ENCODE measurements at places on chromosomes 2 and 18. TPM values are rescaled to one million over a fixed set of nuclear protein-coding genes. Genes with fewer than 3 reads are reported as not detected.

DNA sequence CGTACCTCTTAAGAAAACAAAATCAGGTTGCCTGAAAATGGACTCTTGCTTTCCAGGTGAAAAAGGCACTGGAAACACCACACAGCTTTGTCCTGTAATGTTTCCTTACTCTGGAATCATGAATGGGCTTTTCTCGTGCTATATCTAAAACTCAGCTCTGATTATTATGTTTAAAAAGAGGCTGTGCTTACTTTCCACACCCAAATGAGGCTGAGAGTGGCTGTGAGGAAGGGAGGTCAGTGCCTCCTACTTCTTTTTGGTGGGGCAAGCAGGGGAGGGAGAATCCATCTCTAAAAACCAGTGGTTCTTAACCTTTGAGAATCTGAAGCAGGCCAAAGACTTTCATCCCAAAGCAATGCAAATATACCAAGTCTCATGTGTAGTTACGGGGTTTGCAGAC is 148.6 kb downstream of the FAM210A start:
- no peak for DNase-seq

COL5A2 gene
- polyA plus RNA-seq, result 133 TPM

MTHFD2 gene
- polyA plus RNA-seq, result 31.7 TPM

POTEC gene
- polyA plus RNA-seq, result 0.03 TPM

TXNDC2 gene
- polyA plus RNA-seq, result not detected

DNA sequence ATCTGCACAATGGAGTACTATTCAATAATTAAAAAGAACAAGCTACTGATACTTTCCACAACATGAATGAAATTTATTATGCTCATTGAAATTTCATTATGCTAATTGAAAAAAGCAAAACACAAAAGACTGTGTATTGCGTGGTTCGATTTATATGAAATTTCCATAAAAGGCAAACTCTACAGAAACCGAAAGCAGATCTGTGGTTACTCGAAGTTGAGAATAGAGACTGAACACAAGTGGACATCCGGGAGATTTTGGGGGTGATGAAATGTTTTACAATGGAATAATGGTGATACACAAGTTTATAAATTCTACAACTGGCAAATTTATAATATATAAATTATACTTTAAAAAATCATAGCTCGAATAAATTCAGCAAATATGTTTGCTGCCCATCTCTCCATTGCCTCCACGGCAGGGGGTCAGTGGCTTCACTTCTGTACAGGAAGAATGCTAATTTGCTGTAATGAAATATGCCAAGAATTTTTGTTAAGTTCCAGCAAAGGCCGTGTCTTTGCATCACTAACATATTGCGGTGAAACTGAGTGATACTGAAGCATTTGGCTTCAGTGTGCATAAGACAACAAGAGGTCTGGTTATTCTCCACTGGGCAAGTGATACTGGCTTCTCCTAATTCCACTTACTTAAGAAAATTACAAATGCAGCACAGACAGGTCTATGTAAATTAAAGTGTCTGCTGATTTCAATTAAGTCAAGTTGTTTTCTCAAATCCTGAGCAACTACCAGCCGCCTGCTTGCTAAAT is 96.7 kb downstream of the TMEM163 start:
- DNase-seq, result no peak

DDX18 gene
- 90.0 TPM for polyA plus RNA-seq

NOSTRIN gene
- 37.2 TPM for polyA plus RNA-seq

PDE6D gene
- 26.9 TPM for polyA plus RNA-seq

- no peak for DNase-seq
Observed at GRCh38 chr2:112602917-112603316, 18.5 kb downstream of the CHCHD5 start.
